Activated gamma-delta T cell treated with anti-CD3 and anti-CD28 coated beads, Interleukin-2, amount 50 U/mL, for 16 hours (primary cell): ENCODE measurements at places on chromosomes 5 and 9.

DNA sequence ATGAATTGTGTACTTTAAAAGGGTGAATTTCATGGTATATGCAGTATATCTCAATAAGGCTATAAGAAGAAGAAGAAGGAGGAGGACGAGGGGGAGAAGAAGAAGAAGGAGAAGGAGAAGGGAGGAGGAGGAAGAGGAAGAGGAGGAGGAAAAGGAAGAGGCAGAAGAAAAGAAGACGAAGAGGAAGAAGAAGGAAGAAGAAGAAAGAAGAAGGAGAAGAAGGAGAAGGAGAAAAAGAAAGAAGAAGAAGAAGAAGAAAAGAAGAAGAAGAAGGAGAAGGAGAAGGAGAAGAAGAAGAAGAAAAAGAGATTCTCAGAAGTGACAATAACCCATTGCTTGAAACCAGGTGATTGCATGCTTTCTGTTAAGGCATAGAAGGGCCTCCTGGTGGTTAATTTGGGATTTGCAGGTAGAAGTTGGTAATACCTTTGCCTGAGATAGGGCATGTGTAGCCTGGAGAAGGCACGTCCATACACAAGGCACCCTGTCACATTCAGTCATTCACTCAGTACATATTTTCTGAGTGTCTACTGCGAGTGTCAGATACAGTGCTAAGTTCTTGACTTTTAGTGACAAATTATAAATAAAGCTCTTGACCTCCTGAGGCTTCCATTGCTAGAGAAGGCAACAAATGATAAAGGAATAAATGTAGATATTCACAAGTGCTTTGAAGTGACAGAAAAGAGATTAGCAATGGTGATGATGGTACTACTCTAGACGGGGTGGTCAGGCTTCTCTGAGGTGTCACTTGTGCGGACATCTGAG lies 231.3 kb downstream of the NPR3 start:
- no peak for DNase-seq

- DNase-seq: no peak
Observed at GRCh38 chr9:77021291-77021894, 1.9 kb downstream of the FOXB2 start.

DNA sequence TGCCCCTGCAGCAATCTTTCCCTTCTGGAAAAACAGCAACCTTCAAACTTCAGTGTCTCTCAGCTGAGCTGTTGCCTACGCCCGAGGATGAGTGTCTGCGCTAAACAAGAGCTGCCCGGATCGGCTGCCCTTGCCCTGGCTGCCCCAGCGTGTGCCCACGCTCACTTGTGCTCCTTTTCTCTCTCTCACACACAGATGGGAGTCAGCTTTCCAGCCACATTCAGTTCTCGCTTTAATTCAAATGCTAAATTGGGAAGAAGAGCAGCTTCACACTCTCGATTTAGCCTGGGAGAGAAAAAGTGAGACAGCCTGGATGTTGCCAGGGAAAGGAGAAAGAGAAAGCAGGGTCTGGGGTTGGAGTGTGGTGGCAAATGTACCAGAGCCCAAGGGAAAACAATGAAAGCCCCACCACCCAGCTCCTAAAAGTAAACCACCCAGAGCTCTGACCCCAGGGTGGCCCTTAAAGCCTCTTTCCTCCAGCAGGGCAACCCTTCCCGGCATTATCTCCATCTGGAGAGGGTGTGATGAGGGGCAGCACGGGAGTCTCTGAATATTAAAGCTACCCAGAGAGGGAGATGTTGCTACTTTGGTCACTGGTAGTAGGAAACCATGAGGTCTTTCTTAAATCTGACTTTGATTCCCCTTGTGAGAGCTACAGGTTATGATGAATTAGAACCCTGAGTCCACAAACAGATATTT lies 9.9 kb upstream of the EGR1 start:
- DNase-seq: no peak

DNA sequence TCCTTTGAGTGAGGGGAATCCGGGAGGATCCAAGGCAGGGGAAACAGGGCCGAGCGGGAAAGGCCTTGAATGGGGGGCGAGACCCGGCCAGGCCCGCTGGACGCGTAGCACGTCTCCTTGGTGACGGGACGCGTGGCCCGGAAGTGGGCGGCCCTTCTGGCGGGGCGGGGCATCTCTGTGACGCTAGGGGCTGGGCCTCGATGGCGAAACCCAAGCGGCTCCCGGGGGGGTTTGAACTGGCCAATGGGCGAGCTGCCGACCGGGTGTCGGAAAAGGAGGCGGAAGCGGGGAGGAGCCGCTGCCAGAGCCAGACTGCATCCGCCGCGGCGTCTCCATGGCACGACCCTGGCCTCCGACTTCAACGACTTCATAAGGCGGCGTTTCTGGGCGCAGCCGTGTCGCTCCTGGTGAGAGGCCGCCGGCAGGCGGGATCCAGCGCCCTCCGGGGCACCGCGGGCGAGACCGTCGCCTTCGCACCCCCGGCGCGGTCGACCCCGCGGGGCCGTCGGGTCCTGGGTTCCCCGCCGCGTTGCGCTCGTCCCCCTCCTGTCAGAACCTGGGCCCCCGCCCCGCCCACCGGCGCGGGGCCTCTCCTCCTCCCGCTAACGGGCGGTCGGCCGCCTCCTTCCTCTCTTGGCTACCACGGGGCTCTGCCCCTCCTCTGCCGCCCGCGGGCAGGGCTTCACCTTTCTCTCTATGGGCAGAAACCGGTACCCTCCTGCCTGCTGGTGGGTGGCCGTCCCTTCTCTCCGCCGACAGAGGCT lies at the start of gene ODF2:
Gene ODF2 (plus strand): TSS at position 158 of the 764 bp plus-strand sequence. CDS start 86 bp downstream, at position 244.
- peak; percentile 98 for DNase-seq

GRCh38 chr5:112379542-112380325 lies 39.3 kb downstream of the EPB41L4A start:
- DNase-seq: no peak

GRCh38 chr9:121743441-121744001 lies 92.1 kb downstream of the DAB2IP start:
- DNase-seq: no peak

DNA sequence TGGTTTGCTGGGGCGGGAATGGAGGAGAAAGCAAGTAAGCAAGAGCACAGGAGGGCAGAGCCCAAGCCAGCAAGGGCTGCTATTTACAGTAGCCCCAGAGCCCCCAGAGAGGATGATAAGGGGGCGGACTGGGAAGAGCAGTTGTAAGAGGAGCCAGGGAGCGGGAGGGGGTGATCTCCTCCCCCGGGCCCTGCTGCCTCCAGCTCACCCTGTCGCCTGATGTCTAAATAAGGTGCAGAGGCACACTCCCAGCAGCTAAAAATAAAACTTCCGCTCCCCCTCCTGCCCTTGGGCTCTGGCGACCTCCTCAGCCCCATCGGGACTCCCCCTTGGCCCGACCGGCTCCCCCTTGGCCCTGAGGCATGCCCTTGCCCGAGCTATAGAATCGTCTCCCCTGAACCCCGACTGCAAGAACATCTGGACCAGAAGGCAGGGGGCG lies 14.4 kb upstream of the CCDC69 start:
- no peak for DNase-seq

DNA sequence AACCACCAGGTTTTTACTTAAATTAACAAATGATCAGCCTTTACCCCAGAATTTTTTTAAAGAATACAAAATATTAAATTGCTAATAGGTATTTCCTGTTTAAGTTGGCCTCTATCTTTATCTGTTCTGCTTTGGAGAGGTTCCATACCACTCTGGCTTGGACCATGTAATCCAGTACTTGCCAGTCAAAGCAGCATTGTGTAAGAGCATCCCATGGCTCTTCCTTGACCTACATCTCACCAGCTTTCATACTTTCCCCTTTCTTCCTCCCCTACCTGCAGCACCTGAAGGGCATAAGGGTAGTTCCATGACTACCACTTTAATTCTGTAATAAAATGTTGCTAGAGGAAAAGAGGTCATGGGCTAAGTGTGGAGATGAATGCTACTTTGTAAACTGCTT lies 140.8 kb upstream of the MTAP start:
- no peak for DNase-seq

- no peak for DNase-seq
Observed at GRCh38 chr9:84146893-84147710, 166.5 kb downstream of the RMI1 start.

- DNase-seq: no peak
Observed at GRCh38 chr5:51394609-51395008, 11.4 kb downstream of the ISL1 start.

GRCh38 chr9:80020530-80020929 lies 448.8 kb downstream of the TLE4 start:
- DNase-seq: no peak

DNA sequence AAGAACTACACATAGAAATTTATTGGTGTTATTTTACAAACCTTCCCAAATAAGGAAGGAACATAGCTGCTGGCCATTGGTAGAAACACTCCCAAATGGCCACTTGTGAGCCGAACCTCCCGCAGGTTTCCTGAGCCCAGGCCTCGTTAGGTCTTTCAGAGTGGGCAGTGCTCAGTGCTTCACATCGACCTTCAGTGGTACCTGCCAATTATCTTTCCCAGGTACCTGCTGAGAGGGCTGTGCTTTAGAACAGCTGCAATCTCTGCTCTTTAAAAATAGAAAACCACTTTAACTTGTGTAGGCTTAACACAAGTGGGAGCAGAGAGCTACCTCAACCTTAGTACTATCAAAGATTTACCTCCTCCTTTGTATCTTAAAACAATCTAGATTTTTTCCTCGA lies 334.1 kb downstream of the RFX3 start:
- no peak for DNase-seq

GRCh38 chr5:172035049-172035448 lies 28.6 kb upstream of the FBXW11 start:
- DNase-seq: no peak

- DNase-seq: no peak
Observed at GRCh38 chr5:14749579-14750101, 85.1 kb downstream of the OTULIN start.

DNA sequence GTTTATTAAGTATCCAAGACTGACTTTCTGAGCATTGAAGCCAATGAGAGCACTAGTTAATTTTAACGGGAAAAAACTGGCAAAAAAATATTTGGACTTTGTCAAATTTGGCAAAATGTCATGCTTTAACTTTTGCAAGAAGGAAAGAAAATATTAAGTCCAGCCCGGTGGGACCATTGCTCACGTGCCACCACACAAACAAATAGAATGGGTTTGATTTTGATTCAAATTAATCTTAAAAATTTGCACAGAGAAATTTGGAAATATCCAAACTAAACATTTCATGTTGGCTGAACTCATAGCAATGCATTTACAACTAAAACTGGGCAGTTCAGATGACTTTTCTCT lies 302.2 kb downstream of the EBF1 start:
- no peak for DNase-seq

GRCh38 chr5:150584556-150585335 lies 55.7 kb upstream of the SYNPO start:
- DNase-seq: no peak

- no peak for DNase-seq
Observed at GRCh38 chr5:74073257-74073656, 447.3 kb downstream of the ARHGEF28 start.

DNA sequence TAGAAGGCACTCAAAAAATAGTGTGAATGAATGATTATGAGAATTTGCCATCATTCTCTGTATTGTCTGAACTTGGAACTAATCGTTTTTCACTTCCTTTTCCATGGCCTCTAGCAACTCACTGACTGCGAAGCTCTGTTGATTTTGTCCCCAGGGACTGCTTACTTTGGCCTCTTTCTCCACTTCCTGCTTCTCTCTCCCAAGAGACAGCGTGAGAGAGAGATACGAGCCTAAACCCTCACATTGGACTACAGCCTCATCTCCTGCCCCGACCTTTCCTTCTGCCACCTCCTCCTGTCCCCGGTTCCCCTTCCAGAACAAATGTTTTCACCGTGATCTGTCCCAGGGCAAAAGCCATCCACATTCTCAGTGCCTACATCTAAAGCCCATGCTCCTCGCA lies 300.8 kb upstream of the PANK3 start:
- DNase-seq: no peak

DNA sequence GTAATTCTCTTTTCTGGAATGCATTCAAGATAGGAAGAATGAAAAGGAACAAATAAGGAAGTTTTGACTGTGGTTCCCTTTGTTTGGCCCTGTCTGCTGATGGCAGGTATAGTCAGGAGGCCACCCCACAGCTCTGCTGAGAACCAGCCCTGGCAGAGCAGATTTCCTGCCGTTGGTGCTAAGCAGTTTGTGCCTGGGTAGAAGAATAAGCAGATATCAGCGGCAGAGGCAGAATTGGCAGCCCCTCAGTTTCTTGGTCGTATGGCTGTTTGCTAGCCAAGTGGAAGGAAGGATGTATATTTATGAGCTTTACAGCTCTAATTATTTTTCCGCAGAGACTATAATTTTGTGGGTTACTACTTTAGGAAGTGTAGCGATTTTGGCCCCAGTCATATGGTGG lies 310.2 kb upstream of the RFX3 start:
- no peak for DNase-seq

DNA sequence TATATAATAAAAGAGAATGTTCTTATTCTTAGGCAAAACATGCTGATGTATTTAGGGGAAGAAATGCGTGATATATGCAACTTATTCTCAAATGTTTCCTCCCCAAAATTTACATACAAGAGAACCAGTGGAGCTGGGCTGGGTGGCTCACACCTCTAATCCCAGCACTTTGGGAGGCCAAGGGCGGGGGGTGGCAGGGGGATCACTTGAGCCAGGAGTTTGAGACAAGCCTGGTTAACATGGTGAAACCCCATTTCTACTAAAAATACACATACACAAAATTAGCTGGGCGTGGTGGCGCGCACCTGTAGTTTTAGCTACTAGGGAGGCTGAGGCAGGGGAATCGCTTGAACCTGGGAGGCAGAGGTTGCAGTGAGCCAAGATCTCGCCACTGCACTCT lies 27.5 kb upstream of the UBTD2 start:
- no peak for DNase-seq

DNA sequence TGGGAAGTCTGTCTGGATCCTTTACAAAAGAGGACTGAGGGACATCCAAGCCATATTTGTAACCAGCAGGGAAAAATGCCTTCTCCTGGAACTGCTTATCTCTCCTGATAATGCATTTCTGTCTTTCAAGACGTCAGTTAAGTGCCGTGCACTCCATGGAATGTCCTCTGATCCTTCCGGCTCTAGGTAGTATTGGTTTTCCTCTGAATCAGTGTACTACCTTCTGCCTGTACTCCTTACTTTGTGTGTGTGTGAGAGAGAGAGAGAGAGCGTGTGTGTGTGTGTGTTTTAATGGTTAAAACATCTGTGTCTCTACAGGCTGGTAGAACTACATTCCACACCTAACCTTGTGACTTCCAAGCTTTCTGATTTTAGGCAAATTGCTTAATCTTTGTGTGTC lies 89.9 kb downstream of the PIP5K1B start:
- DNase-seq: no peak

DNA sequence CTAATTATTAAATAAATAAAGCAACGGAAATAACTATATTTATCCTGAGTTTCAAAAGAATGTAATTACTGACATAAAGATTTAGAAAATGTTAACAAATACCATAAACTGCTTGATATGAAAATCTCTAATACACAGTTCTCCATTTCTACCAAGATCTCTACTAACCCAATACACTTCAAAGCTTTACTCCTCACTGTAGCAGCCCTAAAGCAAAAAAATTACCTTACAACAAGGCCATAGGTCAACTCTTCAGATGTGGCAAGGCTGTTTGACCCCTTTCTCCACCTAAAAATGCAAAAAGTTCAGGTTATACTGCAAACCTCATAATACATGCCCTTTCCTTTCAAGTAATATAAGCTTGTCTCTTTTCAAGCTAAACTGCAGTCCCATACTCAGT lies 96.7 kb downstream of the UGCG start:
- no peak for DNase-seq
